ENCODE measurements at places on chromosomes 6 and 20.

DNA sequence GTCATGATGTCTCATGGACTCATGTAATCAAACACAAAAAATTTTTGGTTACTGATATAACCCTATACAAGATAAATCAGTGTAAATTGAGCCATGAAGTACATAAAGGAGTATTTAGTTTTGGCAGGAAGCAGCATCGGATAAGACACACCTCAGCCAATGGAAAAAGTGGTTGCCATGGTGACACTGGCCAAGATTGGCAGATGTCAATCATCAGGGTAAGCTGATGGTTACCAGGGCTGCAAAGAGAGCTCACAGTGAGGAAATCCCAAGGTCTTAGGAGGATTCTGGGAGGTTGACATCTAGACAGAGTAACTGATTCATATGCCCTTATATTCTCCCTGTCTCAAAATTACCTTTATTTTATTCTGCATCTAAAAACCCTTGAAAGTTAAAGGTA lies 203.8 kb upstream of the PCSK2 start:
- DNase-seq = no peak

DNA sequence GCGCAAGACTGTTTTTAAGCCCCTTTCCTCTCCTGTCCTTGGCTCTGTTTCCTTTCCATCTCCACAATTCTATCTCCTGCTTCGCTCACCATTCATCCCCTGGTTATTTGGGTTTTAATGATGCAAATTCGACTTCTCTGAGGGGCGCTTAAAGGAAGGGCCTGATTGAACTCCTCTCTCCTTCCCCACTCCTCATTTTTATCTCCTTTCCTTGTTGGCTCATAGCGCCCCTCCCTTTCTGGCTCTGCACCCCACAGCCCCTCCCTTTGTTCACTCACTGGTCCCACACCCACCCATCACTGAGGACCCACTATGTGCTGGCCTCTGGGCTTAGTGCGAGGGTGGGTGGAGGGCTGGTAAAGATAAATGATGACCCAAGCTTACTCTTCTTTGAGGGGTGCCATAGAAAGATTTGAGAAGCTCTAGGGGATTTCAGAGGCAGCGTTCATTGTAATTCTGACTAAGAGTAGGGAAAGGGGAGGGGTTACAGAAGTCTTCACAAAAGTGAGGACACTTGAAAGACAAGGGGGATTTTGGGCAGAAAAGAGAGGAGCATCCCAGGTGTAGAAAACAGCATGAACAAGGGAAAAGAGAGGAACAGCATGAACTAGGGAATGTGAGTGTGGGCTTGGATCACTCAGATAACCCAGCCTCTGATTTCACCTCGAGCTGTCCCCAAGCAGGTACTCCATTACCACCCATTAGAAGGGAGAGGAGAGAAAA lies 507.8 kb downstream of the CD83 start:
- no peak for DNase-seq

GRCh38 chr6:83072726-83073125 lies 5.3 kb downstream of the DOP1A start:
- DNase-seq = no peak

GRCh38 chr6:157401734-157402338 lies 20.8 kb downstream of the ZDHHC14 start:
- DNase-seq = no peak

DNA sequence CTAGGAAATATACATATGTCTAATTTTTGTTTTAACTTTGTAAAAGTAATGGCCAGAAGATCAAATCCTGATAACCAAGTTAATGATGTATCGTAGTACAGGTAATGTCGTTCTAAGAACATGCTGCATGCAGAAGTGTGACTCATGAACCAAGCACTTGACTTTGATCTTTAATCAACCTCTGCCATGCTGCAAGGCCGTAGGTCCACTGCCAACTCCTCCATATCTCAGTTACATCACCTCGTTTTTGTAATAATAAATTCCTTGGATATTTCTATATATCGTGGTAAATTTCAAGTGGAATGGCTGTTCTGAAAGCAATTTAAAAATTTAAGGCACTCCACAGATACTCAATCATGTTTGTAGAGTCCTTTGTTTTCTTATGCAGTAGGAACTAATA lies 771.7 kb downstream of the EPHA7 start:
- no peak for DNase-seq

DNA sequence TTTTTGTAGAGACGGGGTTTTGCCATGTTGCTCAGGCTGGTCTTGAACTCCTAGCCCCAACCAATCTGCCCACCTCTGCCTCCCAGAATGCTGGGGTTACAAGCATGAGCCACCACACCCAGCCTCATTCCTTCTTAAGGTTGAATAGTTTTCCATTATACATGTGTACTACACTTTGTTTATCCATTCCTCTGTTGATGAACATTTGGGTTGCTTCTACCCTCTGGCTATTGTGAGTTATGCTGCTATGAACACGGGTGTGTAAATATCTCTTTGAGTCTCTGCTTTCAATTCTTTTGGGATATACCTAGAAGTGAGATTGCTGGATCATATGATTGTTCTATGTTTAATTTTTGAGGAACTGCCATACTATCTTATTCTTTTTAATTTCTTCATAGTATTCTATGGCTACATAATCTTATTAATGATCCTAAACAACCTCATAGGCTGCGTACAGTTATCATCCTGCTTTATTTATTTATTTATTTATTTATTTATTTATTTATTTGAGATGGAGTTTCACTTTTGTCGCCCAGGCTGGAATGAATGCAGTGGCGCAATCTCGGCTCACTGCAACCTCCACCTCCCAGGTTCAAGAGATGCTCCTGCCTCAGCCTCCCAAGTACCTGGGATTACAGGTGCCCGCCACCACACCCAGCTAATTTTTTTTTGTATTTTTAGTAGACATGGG lies 49.2 kb upstream of the TLDC2 start:
- no peak for DNase-seq

DNA sequence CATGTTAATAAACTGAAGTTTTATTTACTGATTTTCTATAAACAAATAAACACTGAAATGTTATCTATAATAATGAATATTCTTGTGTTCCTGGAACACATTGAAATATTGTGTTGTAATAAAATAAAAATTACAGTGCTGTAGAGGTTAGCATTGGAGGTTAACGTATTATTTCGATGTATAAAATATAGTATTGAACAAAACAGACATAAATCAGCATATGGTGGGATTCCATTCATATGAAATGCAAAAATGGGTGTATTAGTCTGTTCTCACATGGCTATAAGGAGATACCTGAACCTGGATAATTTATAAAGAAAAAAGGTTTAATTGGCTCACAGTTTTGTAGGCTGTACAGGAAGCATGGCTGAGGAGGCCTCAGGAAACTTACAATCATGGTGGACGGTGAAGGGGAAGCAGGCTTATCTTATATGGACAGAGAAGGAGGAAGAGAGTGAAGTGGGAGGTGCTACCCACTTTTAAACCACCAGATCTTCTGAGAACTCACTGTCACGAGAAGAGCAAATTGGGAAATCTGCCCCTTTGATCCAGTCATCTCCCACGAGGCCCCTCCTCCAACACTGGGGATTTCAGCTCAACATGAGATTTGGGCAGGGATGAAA lies 24.6 kb upstream of the BMP6 start:
- DNase-seq = peak; percentile 27

DNA sequence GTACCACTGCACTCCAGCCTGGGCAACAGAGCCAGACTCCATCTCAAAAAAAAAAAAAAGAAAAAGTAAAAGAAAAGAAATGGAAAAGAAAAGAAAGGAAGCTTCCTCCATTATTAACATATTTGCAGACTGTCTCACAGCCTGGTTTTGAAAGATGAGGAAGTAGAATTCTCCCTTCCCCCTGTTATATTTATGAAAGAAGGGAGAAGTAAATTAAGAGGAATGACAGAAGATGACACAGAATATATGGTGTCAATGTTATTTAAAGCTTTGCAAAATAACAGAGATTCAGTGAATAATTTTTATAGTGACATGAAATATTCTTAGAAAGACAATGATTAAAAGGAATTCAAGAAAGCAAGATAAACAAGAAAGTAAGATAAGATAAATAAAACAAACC lies 83.7 kb upstream of the PRSS16 start:
- no peak for DNase-seq

DNA sequence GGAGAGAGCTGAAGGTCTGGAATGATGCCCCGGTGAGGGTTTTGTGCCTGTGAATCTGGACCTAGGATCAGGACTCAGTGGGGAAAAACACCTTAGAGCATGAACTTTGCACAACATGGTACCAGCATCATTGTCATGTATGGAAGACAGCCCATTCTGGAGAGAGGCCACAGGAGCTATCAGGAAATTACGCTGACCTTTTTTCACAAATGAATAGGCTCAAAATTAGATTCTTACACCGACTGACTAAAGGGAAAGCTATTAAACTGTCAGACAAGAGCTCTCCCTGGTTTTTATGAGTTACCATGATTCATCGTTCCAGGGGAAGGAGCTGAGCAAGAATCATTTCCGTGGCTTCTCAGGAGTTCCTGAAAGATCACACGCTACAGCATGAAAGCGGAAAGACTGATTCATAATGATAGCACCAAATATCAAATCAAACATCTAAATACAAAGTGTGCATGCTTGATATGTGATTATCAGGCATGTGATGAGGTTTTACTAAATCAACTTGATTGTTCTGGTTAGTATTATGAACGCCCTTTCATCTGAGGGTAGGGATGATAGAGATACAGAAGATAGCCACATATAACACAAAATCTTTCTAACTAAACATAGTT lies 224.9 kb upstream of the SMLR1 start:
- DNase-seq = no peak

GRCh38 chr20:59082981-59083380 lies 40.4 kb upstream of the PRELID3B start:
- no peak for DNase-seq

DNA sequence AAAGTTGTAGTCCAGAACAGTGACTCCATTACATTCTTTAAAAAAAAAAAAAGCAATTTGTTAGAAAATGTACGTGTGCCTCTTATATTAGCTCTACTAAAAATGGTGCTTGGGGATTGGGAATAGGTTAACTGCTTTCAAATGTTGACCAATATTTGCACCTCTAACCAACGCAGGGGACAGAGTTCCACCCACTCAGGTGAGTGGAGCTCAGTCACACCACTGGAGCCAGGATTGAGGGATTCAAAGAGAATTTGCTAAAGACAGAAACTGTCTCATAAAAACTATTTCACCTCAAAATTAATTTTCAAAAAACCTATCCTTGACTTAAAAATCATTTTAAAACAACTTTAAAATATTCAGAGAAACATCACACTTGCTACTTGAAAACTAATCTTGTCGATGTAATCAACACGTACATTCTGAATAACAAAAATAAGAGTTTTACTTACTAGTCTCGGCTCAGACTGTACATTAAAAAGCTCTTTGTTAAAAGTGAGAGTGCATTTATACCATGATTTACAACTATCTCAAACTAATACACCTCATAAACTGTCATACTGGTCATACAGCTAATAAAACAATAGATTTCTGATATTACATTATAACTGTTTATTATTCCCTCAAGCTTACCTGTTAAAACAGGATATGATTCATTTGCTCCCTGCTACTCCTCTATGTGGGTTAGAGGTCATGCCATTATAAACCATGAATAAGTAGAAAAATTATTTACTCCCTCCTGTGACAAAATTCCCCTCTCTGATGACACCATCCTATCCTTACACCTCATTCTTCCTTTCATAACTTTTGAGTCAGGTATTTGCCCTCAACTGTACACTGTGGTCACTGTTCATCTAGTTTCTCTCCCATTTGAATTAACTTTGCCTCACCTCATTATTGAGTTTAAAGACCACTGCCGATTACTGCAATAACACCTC lies 88.6 kb downstream of the PDE10A start:
- no peak for DNase-seq

DNA sequence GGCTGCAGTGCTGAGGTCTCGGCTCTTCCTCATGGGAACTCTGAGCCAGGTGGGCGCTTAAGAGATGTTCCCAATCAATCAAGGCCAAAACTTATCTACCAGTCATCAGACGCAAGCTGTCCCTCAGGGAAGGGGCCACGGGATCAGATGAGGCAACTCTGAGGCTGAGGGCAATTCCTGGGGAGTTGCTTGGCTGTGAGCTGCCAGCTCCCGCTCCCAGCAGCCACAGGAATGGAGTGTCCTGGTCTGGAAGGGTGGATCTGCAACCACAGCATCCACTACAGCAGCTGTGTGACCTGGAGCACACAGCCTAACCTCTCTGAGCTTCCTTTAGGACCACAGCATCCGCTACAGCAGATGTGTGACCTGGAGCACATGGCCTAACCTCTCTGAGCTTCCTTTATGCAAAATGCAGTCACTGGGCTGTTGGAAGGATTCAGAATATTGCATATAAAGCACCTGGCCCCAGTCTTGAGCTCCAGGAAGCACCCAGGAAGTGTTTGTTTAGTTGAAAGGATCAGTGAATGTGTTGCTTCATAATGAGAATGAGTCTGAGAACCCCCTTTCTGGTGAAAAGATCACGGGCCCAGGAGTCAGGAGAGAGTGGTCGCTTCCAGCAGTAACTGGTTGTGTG lies 60.9 kb downstream of the TFAP2C start:
- no peak for DNase-seq

- DNase-seq = no peak
Observed at GRCh38 chr6:166939345-166939744, 17.0 kb downstream of the RNASET2 start.

DNA sequence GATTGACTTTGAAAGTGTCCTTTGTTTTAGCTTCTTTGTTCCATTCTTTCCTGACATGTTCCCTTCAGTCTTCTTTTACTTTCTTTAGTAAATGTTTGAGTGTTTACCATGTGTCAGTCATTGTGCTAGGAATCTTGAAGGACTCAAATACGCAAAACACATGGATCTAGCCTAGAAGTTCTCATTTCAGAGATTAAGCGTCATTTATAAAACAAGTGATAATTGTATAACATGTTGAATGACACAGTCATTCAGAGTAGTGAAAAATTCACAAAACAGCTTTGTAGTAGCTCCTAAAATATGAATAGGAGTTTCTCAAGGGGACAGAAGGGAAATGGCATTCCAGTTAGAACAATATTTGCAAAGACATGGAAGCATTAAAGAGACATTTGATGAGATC lies 66.9 kb downstream of the MACROD2 start:
- DNase-seq = no peak

GRCh38 chr20:8321001-8321400 lies 188.9 kb downstream of the PLCB1 start:
- DNase-seq = no peak

DNA sequence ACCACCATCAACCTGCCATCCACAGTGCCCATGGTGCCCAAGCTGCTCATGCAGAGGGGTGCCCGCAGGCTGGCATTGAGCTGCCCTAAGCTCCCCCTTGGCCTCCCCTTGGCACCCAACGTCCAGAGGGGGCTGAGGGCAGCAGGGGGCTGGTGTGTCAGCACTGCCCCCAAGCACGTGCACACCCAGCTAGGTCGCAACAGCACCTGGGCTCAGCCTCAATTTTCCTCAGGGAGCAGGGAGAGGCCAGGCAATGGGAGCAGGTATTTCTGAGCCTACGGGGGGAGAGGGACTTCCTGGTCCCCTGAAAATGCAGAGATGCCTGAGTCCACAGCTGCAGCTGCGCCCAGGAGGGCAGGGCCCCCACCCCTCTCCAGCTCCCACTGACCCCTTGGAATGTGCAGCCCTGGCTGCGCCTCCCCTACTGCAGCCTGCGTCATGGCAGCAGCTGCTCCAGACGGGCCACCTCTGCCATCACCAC lies 204.2 kb downstream of the ANKRD60 start:
- no peak for DNase-seq

GRCh38 chr20:38755324-38755910 lies 7.2 kb downstream of the ACTR5 start:
- no peak for DNase-seq

- DNase-seq = no peak
Observed at GRCh38 chr20:9180481-9181257, 111.8 kb downstream of the PLCB4 start.

Measured in CD4-positive, alpha-beta T cell treated with Interferon gamma for 1 hour (primary cell).